ENCODE measurements at places on chromosomes 5 and 9.

DNA sequence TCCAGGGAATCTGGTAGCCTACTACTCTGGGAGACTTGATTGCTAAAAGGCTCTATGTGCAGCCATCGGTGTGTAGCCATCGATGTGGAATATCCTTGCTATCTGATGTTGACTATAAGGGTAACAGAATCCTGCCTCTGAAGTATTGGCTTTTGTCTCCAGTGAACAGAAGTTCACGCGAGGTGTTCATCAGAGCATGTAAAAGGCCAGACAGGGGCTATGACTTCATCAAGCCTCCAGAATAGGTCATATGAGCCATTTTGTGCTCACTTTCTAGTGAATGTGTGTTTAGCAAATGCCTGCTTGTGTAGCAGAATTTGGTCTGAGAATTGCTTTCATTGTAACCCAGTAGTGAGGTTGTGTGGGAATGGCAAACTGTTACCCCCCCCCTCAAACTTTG is 66.8 kb upstream of the RAD23B start:
- no peak for DNase-seq

- no peak for DNase-seq
Observed at GRCh38 chr5:147081311-147081764, 153.5 kb upstream of the STK32A start.

- DNase-seq: no peak
Observed at GRCh38 chr9:95725045-95725444, 150.4 kb upstream of the ERCC6L2 start.

GRCh38 chr5:150429410-150429873 is 16.7 kb upstream of the CD74 start:
- no peak for DNase-seq

- peak; percentile 38 for DNase-seq
Observed at GRCh38 chr5:55232985-55233928, at the start of gene CCNO. CCNO (minus strand) TSS chr5:55233608; CDS start chr5:55233523, 85 bp downstream.

DNA sequence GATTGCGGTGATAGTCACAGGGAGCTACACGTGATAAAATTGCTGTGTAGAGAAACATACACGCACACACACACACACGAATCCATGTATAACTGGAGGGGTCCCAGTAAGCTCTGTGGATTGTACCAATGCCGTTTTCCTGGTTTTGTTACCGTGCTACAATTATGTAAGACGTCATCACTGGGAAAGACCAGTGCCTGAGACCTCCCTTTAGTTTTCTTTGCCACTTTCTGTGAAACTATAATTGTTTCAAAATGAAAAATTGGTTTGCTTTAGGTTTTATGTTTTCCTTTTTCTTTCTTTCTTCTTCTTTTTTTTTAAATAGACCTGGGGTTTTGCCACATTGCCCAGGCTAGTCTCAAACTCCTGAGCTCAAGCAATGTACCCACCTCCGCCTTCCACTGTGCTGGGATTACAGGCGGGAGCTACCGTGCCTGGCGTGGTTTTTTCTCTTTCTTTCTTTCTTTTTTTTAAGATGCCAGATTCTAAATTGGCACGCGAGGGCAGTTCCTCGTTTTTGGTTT is 21.3 kb downstream of the OR2V2 start:
- no peak for DNase-seq

DNA sequence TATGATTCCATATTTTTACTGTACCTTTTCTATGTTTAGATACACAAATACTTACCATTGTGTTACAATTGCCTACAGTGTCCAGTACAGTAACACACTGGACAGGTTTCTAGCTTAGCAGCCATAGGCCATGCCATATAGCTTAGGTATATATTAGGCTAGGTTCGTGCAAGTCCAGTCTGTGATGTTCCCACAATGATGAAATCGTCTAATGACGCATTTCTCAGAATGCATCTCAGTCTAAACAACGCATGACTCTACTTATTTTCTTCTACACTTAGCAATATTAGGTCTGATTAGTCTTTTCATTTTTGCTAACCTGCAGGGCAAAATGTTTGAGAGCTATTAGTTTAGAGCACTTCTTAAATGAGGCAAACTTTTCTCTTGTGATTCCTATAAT is 22.7 kb downstream of the OR2S2 start:
- no peak for DNase-seq

GRCh38 chr5:148606296-148606695 is 48.0 kb downstream of the HTR4 start:
- DNase-seq: no peak

- DNase-seq: no peak
Observed at GRCh38 chr5:122220511-122220910, 91.2 kb downstream of the ZNF474 start.

DNA sequence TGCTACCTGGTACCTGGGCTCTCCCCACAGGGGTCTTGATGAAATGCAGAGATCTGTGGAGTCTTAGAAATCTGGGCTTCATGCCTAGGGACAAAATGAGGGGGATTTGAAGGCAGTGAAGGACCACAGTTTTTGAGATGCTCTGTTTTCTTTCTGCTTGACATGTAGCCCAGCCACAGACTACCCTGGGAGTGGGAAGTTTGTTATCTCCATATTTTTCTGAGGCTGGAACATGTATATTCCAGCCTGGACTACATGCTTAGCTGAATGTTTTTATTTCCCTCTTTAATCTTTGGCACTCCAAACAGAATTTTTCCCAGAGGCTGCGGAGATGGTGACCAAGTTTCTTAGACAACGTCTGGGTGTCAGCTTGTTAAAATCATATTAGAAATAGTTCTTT is 252.9 kb downstream of the PAPPA start:
- DNase-seq: no peak

DNA sequence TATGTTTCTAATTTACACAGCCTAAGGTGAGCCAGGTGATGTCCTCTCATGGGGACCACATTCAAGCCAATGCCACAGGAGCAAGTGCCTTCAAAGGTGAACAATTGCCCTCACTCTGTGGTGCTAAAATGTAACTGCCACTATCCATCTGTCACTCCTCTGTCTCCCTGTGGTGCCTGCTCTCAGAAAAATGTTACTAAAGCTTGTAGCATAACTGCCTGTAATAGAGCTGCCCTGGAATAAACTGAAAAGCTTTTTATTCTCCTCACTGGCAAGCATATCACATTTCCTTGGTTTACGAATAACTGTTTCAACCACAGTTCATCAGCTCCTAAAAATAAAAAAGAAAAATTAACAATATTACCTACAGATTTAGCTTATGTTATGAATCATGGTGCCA is 142.4 kb downstream of the ST8SIA4 start:
- DNase-seq: no peak

DNA sequence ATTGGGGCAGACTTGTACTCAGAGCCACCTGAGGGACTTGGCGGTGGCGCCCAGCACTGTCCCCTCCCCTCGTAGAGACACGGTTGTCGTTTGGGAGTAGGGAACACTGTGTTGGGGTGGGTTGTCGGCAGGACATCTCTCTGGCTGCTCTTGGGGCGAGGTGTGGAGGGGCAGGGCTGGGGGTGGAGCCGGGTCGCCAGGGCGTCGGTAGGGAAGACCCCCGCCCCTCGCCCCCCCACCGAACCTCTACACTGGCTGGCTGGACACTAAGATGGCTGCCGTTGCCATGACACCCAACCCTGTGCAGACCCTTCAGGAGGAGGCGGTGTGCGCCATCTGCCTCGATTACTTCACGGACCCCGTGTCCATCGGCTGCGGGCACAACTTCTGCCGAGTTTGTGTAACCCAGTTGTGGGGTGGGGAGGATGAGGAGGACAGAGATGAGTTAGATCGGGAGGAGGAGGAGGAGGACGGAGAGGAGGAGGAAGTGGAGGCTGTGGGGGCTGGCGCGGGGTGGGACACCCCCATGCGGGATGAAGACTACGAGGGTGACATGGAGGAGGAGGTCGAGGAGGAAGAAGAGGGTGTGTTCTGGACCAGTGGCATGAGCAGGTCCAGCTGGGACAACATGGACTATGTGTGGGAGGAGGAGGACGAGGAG is 778 bp downstream of the TRIM41 start:
- DNase-seq: peak; percentile 39

GRCh38 chr5:56647099-56647850 is 168.1 kb upstream of the MAP3K1 start:
- DNase-seq: no peak

DNA sequence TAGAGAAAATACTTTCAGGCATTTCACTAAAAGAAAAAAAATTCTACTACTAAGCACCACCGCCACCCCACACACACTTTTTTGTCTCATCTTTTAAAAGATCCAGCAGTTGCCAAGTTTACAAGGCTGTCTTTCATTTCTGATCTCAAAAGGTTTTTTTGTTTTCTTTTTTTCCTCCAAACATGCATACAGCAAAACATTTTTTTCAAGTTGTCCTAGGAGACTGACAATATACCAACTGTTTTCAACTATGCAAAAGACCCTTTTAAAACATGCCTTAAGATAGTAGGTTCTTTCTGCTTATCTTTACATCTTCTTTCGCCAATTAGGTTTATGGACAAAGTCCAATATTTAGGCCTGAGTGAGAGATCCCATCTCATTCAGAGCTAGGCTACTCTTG is 65.2 kb downstream of the HMHB1 start:
- DNase-seq: no peak

- DNase-seq: no peak
Observed at GRCh38 chr9:29564564-29564963, 1991.3 kb upstream of the C9orf72 start.

DNA sequence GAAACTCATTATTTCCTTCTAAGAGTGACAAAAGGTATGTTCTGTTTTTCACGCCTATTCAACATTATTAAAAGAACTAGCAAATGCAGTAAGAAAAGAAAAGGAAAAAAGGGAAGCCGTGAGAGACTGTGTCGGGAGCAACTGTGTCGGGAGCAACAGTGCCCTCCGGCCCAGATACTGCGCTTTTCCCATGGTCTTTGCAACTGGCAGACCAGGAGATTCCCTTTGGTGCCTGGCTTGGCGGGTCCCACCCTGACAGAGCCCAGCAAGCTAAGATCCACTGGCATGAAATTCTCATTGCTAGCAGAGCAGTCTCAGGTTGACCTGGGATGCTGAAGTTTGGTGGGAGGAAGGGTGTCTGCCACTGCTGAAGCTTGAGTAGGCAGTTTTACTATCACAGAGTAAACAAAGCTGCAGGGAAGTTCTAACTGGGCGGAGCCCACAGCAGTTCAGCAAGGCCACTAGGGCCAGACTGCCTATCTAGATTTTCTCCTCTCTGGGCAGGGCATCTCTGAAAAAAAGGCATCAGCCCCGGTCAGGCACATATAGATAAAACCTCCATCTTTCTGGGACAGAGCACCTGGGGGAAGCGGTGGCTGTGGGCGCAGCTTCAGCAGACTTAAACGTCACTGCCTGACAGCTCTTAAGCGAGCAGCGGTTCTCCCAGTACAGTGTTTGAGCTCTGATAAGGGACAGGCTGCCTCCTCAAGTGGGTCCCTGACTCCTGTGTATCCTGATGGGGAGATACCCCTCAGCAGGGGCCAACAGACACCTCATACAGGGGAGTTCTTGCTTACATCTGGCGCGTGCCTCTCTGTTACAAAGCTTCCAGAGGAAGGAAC is 1237.4 kb upstream of the CDH18 start:
- DNase-seq: no peak

DNA sequence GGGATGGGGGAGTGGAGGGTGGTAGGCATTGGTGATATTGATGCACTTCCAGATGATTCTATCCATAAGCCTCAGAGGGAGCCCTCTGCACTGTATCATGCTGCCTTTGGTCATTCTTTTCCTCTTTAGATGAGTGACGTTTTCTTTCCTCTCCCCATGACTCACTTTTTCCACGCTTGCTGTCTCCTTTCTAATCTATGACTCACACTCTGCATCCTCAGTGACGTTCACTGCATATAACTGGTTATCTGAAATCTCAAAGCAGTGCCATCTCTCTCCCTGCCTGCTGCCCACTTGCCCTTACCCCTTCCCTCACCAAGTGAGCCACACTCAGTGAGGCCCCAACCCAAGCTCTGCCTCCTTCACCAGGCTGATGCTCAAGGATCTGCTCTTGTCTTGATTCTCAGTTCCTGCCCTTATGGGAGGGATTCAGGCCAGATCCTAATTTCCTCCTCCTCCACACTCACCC is 31.6 kb downstream of the PTGS1 start:
- no peak for DNase-seq

- DNase-seq: no peak
Observed at GRCh38 chr5:69000216-69000919, 93.4 kb upstream of the SLC30A5 start.

GRCh38 chr5:176726746-176727527 is 79.7 kb downstream of the TSPAN17 start:
- no peak for DNase-seq

DNA sequence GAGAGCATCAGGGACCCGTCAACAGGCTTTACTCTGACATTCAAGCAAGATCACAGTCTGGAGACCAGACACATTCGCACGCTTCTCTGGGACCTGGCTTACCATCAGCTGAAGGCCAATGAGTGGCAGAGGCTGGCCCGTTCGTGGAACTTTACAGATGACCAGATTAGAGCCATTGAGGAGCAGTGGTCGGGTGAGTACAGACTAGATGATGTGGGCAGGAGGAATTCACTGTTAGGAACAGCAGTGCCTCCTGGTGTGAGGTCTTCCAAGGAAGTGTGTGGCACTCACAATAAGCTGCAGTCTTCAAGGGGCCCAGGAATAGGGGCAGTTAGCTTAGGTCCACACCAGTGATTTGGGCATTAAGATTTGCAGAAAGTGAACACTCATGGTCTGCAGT is 50.4 kb downstream of the POC5 start:
- DNase-seq: no peak

DNA sequence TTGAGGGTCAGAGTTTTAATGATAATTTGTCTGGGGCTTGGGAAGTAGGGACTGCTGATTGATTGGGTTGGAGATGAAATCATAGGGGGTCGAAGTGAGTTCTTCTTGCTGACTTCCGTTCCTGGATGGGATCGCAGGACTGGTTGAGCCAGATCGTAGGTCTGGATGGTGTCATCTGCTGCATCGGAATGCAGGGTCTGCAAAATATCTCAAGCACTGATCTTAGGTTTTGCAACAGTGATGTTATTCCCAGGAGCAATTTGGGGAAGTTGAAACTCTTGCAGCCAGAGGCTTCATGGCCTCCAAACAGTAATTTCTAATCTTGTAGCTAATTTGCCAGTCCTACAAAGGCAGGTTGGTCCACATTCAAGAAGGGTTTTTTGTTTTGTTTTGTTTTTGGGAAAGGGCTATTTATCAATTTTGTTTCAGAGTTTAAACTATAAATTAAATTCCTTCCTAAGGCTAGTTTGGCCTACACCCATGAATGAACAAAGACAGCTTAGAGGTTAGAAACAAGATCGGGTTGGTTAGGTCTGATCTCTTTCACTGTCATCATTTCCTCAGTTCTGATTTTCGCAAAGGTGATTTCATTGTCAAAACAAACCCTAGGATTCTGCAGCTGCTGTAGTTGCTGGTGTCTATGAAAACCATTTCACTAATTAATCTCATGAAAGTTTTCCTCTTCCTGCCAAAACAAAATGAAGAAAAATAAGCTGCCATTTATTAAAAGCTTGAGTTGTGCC is 388.0 kb downstream of the TMEM232 start:
- no peak for DNase-seq

Data from activated gamma-delta T cell treated with Interleukin-2 at 50 U/mL for 16 hours (primary cell).